Right atrium auricular region (tissue), 2 donors: ENCODE measurements at places on chromosomes 2 and 18. TPM values are rescaled to one million over a fixed set of nuclear protein-coding genes. Genes with fewer than 3 reads are reported as not detected.
A peak's percentile ranks its signal among the peaks of the same experiment; 100 is the strongest.

The TRIB2 gene
- 33.5 TPM for total RNA-seq

- peak; percentile 91 for DNase-seq
Observed at GRCh38 chr18:22559414-22560274, 141.9 kb upstream of the CTAGE1 start.

- DNase-seq, result no peak
Observed at GRCh38 chr18:37494406-37494805, 71.2 kb downstream of the CELF4 start.

GRCh38 chr2:140242889-140243288, 1462.7 kb upstream of the NXPH2 start:
- DNase-seq, result no peak

DNA sequence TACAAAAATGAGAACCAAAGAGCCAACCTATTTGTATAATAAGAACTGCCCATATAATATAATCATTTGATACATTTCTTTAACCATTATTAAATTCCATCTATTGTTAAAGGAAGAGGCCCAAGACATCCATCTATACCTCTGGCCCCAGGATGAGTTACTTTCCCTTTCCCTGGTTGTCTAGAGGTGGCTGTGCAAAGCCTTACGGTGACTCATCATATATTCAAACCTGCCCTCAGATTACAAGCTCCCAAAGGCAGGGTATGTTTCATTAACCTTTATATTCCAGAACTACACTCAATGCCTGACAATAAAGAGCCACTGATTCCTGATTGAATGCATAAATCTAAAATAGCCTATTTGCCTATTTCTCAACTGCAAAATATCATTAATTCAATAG, 105.8 kb upstream of the PID1 start:
- no peak for DNase-seq

The PEX13 gene
- total RNA-seq, result 16.0 TPM

DNA sequence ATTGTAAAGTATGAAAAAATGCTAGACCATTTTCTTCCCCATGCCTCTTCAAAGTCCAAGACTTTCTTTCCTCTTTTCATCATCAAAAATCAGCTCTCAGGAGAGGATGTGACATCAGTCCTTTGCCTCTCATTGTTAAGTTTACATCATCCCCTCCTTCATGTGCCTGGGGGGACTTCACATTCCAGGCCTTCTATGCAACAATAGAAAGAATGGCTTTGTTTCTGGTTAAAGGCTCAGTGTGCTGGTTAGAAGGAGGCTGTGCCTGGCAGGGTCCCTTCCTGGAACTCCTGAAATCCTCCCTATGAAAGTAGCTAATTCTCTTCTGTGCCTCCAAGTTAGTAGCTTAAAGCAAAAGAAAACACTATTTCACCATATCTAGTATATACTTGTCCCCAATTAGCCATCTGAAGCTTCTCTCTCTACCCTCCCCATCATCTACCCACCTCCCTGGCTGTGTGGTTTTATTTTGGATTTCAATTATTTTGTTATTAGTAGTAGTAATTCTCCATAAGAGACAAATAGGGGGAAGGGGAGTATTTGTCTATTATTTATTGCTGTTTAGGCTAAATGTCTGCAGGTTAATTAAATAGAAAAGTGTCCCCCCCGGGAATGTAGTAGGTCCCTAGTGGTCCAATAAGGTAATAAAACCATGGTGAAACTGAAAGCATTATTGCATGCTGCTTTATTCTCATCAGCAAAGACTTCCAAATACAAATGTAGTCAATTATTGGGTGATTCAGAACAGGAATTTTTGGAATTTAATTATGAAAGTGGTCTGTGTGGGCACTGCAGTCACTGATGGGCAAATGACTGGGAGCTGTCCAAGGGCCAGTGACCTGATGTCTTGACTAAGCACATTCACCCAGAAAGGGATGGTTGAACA, 69.0 kb downstream of the CPO start:
- DNase-seq, result no peak

The ASB18 gene
- total RNA-seq, result 7.6 TPM

GRCh38 chr2:176283291-176284068, 14.2 kb downstream of the MTX2 start:
- no peak for DNase-seq

DNA sequence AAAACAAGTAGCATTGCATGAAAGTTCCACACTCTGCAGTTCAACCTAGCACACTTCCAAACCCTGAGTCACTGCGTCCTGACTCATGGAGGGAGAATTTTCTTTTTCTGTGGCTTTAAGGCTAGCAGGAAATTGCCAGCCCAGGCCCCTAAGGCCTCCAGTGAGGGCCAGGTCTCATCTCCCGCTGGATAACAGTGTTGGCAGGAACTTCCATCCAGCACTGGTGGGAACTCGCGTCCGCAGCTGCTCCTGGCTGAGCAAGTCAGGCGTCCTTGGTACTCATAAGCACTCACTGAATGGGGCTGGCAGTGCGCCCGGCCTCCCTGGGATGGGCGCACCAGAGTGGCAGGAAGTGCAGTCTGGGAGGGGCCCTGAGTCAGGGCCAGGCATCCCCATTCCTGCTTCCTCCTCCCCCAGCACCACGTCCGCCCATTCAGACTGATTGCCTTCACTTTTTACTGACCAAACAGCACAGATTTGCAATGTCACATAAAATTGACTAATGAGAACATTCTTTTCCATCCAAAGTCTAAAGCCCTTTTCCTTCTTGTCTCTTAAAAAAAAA, 14.3 kb downstream of the MALL start:
- DNase-seq, result peak; percentile 97

The TBR1 gene
- not detected for total RNA-seq

The HDLBP gene
- total RNA-seq, result 287 TPM

The PSMA8 gene
- not detected for total RNA-seq

DNA sequence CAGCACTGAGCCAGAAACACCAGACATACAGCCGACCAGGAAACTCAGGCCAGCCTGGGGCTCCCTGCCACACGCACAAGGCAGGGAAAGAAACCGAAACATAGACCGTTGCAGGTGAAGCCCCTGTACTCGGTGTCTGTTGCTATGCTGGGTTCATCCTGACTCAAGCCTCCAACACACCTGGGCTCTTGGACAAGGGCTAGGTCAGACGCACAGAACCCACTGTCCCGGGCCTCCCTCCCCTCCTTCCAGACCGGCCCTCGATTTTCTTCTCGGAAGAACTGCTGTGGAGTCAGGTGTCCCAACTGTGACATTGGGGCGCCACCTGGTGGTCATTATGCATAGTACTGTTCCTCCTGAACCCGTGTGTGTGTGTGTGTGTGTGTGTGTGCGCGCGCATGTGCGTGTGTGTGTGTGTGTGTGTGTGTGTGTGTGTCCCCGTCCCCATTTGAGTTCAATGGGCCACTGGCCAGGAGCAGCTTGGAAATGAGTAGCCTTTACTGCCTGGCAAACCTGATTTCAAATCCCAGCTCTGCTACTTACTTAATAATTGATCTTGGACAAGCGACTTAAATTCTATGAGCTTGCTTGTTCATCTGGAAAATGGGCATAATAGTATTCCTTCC, 55.4 kb upstream of the GLI2 start:
- peak; percentile 91 for DNase-seq
